ENCODE measurements at places on chromosomes 13 and 19. TPM values are rescaled to one million over a fixed set of nuclear protein-coding genes. Genes with fewer than 3 reads are reported as not detected.

- no peak for DNase-seq
Observed at GRCh38 chr13:28872427-28873176, 52.5 kb downstream of the MTUS2 start.

ZNF709 gene
- total RNA-seq: 3.3 TPM

LGALS14 gene
- not detected for total RNA-seq

CPT1C gene
- 2.2 TPM for total RNA-seq

DNA sequence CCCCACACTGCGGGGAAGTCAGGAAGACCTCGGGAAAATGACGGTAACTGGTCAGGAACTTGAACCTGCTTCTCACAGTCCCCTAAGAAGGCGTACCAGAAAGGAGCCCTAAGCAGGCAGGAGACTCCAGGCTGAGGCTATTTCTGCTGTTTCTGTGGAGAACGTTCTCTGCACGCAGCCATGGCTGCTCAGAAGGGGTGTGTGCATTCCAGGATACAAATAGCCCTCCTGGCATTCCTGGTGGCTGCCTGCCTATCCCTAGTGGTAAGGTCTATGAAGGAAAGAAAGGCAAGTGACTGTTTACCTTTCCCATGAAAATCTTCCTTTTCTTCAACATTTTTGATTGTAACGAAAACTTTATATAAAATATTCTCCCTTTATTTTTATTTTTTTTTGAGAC is 2.5 kb downstream of the SGCG start:
- DNase-seq: no peak

- no peak for DNase-seq
Observed at GRCh38 chr13:39313721-39314120, 275.5 kb downstream of the NHLRC3 start.

GRCh38 chr13:39976481-39976880 is 321.0 kb downstream of the COG6 start:
- DNase-seq: no peak

B3GLCT gene
- total RNA-seq: 5.7 TPM

- peak; percentile 75 for DNase-seq
Observed at GRCh38 chr19:38417544-38418506, 8.2 kb downstream of the RASGRP4 start.

RHPN2 gene
- total RNA-seq: 68.3 TPM

DNA sequence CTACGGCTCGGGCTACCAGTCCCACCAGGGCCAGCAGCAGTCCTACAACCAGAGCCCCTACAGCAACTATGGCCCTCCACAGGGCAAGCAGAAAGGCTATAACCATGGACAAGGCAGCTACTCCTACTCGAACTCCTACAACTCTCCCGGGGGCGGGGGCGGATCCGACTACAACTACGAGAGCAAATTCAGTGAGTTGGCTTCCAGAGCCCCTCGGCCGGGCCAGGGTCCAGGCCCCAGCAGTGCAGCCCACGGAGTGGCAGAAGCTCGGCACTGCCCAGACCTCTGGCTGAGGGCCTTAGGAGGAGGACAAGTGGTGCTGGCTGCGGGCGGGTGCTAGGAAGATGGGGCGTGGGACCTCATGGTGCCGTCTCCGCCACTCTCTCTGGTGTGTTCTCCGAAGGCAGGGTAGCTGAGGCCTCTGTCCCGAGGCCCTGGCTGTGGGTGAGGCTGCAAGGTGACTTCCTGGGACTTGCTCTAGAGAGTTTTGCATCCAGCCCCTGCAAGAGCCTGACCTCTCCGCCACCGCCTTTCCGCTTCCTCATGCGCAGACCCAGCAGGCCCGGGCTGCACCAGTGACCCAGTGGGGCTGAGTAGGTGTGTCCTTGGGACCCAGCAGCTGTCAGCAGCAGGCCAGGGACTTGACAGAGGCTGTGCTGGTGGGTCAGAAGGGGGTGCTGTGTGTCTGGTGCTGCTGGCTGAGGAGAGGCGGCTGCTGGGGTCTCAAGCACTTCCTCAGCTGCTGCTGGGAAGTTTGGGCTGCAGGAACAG is 13.5 kb upstream of the QTRT1 start:
- DNase-seq: no peak

GRCh38 chr19:32914879-32915660 is 45.5 kb upstream of the SLC7A9 start:
- no peak for DNase-seq

U2AF1L4 gene
- 47.5 TPM for total RNA-seq

GRCh38 chr13:36366031-36366430 is 19.8 kb upstream of the SPART start:
- no peak for DNase-seq

DNA sequence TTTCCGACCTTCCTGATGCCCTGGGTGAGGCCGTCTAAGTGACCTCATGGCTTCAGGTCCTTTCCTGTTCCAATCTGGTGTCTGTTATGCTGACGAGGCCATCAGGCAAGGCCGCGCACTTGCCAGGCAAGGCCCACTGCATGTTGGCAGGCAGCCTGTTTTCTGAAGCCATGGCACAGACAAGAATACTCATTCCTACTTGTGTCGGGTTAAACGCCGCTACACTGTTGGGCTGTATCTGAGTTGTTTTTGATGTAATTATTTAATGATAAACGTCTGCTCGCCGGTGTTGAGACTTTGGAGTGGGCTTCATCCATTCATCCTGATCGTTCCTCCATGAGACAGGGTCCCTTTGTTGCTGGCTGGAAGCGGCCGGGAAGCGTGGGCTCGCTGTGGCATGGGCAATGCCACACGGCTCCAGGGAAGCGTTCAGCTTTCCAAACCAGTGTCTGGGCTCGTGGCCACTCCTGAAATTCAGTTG is 92.1 kb downstream of the ATP11A start:
- no peak for DNase-seq

LHB gene
- total RNA-seq: not detected

GRCh38 chr19:52741951-52742485 is 7.2 kb upstream of the ZNF611 start:
- no peak for DNase-seq

KIR3DL2 gene
- not detected for total RNA-seq

GRCh38 chr19:19687090-19687489 is 18.5 kb downstream of the ZNF101 start:
- DNase-seq: no peak

C19orf12 gene
- total RNA-seq: 13.9 TPM

DNA sequence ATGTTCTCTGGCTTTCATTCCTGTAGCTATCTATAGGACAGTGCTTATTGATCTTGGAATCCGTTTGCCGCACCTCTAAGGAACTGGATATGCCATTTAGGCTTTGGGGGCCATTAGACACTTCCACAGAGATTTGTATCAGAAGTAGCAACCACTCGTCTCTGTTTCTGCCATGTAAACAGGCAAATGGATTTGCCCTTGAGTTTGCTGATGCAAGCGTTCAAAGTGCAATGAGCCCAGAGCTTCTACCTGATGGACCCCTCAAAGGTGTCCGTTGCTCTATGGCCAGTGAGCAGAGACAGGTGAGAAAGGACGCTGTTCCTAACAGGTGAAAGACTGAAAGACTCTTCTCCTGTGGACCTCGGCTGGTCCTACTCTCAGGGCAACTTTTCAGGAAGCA is 302.9 kb downstream of the ZNF536 start:
- no peak for DNase-seq

DNA sequence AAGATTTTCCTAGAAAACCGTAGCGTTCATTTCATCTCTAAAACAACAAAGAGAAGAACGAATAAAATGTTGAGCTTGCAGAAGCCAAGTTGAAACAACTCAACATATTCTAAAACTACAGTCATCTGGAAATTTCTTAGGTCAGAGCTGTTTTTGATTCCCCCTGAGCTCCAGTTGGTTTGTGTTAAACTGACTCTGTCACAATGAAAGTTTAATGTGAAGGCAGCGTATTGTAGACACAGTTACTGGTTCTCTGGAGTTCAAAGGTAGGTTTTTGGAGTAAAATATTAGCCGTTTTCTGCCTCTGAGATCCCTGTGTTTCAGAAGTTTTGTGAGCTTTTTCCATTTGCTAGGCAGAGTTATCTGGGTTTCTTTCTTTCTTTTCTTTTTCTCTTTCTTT is 2.2 kb downstream of the ARHGEF7 start:
- DNase-seq: no peak

GRCh38 chr19:55437410-55437809 is 5.7 kb downstream of the SHISA7 start:
- DNase-seq: no peak

RAB20 gene
- 59.3 TPM for total RNA-seq

GRCh38 chr13:41284512-41285288 is 21.3 kb upstream of the MTRF1 start:
- DNase-seq: no peak

GRCh38 chr13:110306340-110306959 is 507 bp downstream of the COL4A1 start:
- DNase-seq: no peak

DNA sequence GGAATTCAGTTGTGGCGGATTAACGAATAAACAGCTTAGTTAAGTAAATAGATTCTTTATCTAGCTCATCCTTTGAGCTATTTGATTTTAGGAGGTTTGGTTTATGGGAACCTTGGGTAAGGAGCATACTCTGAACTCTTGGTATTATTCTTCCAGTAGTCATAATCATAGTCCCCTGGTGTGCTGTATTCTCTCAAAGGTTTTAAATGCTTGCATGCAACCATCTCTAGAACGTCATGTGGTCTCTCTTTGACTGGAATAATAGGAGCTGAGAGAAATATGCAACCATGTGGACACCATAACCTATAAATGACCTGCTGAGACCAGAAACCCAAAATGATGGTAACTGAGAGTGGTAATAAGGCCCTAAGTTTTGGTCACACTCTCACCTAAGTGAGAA is 951.6 kb upstream of the MIR17HG start:
- DNase-seq: no peak

ZSWIM9 gene
- total RNA-seq: 4.8 TPM

ACER1 gene
- not detected for total RNA-seq

ZNF665 gene
- 2.6 TPM for total RNA-seq

PEG3 gene
- 6.7 TPM for total RNA-seq

ZNF44 gene
- total RNA-seq: 44.4 TPM

CPAMD8 gene
- 1.4 TPM for total RNA-seq

ZFP28 gene
- 1.5 TPM for total RNA-seq

BAX gene
- total RNA-seq: 74.5 TPM

GRCh38 chr19:39592381-39592780 is 9.9 kb upstream of the LGALS13 start:
- no peak for DNase-seq

GRCh38 chr13:52723181-52723580 is 16.4 kb downstream of the CNMD start:
- no peak for DNase-seq

- DNase-seq: no peak
Observed at GRCh38 chr13:98651744-98652143, 74.8 kb upstream of the STK24 start.

DNA sequence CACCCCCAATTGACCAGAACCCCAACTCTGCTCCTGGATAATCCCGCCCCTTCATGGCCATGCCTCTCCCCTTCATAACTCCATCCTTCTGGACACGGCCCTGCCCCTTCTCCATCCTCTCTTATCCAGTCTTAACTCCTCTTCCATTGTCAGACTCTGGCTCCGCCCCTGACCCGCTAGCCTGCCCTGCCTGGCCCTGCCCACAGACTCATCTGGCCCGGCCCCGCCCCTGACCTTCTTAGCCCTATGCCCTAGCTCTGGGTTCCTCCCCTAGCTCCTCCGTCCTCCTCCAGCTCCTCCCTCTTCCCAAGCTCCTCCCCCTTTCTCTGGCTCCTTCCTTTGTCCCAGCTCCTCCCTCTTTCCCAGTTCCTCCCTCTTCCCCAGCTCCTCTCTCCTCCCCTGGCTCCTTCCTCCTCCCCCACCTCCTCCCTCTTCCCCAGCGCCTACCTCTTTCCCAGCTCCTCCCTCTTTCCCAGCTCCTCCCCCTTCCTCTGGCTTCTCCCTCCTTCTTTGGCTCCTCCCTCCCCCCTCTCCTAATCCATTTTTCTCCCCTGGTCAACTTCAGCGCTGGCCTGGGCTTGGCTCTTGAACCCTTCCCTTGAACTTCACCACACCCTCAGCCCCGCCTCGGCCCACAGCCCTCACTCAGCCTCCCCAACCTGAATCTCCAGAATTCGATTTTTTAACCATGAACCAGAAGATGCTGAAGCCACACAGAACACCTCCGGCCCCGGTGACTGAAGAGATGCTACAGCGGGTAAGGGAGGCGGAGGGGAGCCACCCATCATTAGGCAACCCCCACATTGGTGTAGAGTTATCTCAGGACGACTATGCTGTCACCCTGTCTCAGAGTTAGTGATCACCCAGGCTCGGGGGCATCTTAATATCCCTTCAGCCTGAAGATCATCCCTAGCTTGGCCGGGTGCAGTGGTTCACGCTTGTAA is 9.2 kb upstream of the ZNF358 start:
- DNase-seq: peak; percentile 94

DNA sequence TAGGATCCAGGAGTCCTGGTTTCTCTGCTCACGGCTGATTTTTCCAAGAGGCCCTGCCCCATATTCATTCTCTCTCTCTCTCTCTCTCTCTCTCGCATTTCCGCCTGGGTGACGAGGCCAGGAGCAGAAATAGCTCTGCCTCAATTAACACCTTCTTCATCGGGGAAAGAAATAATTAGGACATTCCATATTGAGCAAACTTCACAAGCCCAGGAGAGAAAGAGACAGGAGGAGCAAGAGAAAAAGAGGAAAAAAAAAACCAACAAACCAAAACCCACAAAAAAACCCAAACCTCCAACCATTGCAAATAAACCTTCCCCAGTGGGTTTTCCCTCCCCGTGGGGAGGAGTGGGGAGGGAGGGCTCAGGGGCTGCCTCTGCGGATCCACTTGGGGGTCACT is 143.0 kb downstream of the CACNA1A start:
- DNase-seq: no peak

ZIM2 gene
- 0.16 TPM for total RNA-seq

DNA sequence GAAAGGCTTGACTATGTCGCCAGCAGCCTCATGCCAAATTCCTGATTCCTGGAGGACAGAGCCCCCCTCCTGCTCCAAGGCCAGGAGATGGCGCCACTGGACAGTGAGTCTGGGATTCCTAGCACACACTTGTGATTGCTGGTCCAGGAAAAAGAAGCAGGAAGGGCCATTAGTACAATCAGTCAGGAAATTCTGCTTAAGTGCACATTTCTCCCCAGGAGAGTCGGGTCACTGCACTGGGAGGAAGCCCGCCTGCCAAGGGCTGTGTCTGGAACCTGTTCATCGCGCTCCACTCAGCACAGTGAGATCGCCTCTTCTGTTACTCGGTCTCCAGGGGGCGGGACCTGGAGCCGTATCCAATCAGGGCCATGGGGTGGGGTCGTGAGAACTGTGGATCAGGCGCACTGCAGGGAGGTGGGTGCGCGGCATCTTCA is 65.1 kb downstream of the ZNF823 start:
- DNase-seq: peak; percentile 70

- peak; percentile 100 for DNase-seq
Observed at GRCh38 chr19:43595999-43596841, at the start of the genes IRGQ and ZNF576. TSS of gene IRGQ (minus strand) at chr19:43596134. CDS start at chr19:43595338, 796 bp downstream. TSS of gene ZNF576 (plus strand) at chr19:43596595. CDS start at chr19:43597109, 514 bp downstream.

DNA sequence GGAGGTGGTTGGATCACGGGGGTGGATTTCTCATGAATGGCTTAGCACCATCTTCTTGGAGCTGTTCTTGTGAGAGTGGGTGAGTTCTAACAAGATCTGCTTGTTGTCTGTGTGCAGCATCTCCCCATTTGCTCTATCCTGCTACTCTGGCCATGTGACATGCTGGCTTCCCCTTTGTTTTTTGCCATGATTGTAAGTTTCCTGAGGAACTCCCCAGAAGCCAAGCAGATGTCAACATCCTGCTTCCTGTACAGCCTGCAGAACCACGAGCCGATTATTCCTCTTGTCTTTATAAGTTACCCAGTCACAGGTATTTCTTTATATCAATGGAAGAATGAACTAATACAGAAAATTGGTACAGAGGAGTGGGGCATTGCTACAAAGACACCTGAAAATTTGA is 2.3 kb upstream of the SIGLEC12 start:
- no peak for DNase-seq

IFNL1 gene
- not detected for total RNA-seq

IGSF23 gene
- not detected for total RNA-seq

GRCh38 chr19:771332-771785 is 20.4 kb downstream of the MISP start:
- DNase-seq: no peak
